ENCODE measurements at places on chromosomes 5 and 9. TPM values are rescaled to one million over a fixed set of nuclear protein-coding genes. Genes with fewer than 3 reads are reported as not detected.

The DDX4 gene
- not detected for total RNA-seq

The TOR1A gene
- 38.5 TPM for total RNA-seq

The FCN2 gene
- total RNA-seq, result not detected

The EIF4EBP3 gene
- 15.7 TPM for total RNA-seq

The MSMP gene
- not detected for total RNA-seq

The CD74 gene
- 254 TPM for total RNA-seq

The CDHR2 gene
- total RNA-seq, result 0.38 TPM

The TMEM174 gene
- total RNA-seq, result not detected
